Left colon (tissue), 2 donors: ENCODE measurements at places on chromosomes 5 and 9. TPM values are rescaled to one million over a fixed set of nuclear protein-coding genes. Genes with fewer than 3 reads are reported as not detected.
A peak's percentile ranks its signal among the peaks of the same experiment; 100 is the strongest.

Gene COL5A1
- 17.8 TPM for total RNA-seq

Gene ECM2
- total RNA-seq = 1.1 TPM

Gene GM2A
- 28.1 TPM for total RNA-seq

Gene PPP3R2
- not detected for total RNA-seq

- peak; percentile 67 for DNase-seq
These were observed 3.6 kb downstream of the SUSD3 start for GRCh38 chr9:93061791-93062763.

DNA sequence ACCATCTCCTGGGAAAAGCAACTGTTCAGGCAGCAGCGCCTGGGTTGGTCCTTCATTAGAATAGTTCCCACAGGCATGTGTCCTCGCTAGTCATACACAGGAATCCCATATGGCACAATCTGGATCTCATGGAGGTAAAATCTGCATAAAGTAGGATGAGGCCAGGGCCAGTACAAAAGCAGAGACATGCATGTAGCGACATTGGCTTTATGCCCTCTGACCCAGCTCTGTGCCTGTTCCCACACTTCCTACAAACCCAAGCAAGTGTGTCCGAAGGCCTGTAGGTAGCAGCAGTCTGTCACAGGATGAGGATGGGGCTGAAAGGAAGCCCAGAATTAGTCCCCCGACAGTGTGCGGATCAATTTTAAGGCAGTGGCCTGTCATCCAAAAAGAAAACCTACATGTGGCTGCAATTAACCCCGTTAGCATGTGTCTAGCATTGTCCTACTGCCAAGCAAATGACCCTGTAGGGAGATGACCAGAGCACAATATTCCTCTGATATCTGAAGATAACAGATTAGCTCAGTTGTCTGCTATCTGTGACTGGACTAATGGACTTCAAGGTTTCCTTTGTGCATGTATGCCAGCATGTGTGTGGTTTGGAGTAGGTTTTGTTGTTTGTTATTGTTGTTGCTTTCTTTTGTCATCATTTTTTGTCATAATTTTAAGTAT lies 178.8 kb downstream of the TMEM161B start:
- no peak for DNase-seq

DNA sequence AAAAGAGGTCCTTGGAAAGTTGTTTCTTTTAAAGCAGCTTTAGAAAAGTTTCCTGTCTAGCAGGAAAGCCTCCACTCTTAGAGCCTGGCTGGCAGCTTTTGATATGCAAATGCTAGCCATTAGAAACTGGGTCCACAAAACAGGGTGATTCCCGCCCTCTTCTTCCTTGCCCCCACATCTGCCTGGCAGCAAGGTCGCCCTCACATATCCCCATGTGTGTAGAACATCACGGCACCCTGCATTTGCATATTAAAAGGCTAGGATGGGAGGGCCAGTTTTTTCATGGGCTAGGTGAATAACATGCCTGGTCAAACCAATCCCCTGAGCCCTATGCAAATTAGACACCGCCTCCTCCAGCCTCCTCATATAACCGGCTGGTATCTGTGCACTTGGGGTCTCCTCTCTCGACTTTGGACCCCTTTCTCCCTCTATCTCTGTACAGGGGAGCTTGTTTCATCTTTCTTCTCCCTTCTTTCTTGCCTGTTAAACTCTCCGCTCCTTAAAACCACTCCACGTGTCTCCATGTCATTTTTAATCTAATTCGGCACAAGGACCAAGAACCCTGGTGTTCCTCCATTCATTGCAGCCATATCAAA lies 426.8 kb upstream of the CTNND2 start:
- no peak for DNase-seq

DNA sequence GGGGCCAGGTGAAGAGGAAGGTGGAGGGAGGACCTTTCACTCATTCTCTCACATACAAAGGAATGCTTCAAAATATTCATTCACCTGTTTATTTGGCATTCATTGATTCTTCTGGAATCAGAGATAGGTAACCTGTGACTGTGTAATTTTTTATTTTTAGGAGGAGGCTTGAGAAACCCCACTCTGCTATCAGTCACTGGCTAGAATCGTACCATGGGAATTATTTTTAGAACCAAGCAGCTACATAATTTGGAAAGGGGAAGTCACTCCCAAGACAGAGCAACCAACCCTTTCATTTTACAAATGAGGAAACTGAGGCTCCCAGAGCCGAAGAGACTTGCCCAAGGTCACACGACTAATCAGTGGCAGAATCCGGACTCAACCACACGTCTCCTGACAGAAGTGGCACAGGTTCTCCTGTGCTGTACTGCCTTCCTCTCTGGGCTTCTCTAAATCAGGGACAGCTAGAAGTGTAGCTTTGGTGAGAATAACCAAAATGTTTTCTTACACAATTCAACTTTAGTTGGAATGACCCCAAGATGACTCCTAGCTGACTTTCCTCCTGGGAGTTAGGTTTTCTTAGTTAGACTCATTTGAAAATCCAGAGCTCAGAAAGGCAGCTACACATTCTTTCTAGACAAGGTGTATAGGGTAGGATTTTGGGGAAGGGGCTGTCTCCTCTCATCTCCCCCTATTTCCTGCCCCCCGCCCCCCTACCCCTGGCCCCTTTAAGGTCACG lies 264.3 kb upstream of the PANK3 start:
- DNase-seq = no peak

DNA sequence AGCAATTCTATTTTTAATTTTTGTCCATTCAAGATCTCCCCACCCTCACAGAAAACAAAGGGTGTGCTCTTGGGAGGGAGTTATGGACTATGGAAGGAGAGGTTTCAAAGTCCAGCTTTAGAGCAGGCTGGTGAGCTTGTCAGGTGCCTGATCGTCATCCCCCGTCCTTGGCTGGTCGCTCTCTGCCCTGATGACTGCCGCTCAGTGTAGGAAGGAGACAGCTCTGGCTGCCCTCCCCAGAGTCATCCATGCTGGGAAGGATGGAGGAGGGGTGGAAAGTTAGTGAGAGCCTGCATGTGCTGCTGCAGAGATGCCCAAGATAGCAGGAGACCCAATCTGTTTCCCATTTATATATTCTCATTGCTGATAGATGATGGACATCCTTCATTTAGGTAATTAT lies 96.6 kb downstream of the NLN start:
- peak; percentile 64 for DNase-seq

DNA sequence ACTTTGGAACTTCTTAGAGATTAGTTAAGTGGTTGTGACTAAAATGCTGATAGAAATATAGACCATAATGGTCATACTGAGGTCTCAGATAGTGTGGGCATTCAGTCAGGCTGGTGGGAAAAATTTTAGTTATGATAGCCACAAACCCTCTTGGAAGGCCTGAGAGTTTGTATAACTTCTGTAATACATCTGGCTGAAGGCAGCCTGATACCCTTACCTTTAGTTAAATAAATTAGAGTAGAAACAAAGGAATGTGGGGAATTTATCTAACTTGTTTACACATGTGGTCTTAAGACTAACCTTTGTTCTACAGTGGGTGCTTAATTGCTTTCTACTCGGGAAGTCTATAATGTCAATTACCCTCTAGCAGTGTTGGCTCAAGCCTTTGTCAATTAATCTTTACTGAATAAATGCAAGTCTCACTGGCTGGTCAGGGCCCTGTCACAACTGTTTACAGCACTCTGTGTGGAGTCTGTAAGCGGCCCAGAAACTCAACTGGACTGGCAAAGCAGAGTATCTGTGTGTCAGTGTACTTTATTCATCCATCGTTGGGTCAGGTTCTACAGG lies 184.0 kb downstream of the FBXO4 start:
- no peak for DNase-seq

DNA sequence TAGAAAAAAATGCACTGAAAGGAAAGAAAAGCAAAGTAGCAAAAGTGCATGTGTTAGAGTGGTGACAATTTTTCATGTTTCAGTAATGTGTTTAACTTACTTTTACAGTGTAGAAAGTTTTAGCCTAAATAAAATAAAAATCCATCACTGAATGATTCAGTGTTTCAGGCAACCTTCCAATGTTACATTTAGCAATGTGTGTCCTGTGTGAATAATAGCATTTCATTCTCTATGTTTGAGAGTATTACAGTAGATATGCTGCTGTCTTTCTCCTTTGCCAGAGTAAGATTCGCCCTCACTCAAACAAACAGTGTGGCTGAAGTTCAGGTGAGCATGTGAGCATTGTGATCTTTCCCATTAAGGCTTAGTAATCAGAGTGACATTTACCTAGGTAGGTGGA lies 171.1 kb downstream of the TARS1 start:
- no peak for DNase-seq

- no peak for DNase-seq
These were observed 194.9 kb downstream of the PALM2AKAP2 start for GRCh38 chr9:109974918-109975276.

DNA sequence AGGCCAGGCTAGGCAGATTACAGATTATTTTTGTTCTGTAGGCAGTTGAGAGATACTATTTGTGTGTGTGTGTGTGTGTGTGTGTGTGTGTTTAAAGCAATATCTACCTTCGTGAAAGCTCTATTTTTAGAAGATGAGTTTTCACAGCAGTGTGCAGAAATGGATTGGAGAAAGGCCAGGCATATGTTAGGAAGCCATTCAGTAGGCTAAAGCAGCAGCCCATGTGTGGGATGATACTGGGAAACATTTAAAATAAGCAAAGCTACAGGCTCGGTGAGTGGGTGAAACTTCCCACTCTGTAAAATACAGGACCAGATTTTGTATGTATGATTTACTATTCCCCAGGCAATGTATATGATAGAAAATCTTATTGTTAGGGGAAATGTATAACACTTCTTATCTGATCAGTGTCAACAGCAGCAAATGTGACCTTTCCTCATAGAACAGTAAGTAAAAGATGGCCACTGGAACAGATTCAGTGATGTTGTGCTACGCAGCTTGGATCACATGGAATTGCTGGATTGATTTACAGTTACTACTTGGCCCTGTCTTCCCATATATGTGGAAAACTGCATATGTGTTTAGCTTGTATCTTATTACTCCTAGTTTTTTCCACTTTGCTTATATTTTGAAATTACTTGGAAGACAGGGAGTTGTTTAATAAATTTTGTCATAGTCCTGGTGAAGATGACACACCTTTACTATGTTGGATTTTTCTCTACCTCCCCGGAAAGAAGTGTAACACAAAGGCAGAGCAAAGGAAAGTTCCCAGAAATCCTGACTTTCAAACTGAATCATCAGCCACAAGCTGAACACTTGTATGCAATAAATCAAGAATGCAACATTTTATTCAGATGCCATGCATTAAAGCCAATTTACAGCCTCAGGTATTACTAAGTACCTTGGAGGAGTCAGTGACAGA lies 1077.7 kb upstream of the SEMA6A start:
- no peak for DNase-seq

- no peak for DNase-seq
These were observed 541.4 kb downstream of the KCTD16 start for GRCh38 chr5:144712090-144712489.
